ENCODE measurements at places on chromosomes 3 and 15.

DNA sequence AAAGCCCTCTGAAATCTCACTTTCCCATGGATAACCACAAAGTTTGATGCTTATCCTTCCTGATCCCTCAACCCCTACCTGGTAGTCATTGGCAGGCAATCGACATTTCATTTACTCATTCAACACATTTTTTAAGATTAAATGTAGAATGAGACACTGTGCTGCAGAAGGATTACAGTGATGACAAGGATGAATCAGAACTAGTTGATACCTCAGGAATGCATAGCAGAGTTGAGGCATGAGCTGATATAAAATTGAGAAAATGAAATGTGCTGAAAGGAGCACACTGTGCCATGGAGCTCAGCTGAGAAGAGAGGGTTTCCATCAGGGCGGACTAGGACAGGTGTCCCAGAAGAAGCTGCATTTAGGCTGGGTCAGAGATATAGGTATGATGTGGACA is 48.9 kb upstream of the ACTL6A start:
- no peak for DNase-seq

- no peak for DNase-seq
These were observed 4.5 kb downstream of the THBS1 start for GRCh38 chr15:39585389-39585841.

DNA sequence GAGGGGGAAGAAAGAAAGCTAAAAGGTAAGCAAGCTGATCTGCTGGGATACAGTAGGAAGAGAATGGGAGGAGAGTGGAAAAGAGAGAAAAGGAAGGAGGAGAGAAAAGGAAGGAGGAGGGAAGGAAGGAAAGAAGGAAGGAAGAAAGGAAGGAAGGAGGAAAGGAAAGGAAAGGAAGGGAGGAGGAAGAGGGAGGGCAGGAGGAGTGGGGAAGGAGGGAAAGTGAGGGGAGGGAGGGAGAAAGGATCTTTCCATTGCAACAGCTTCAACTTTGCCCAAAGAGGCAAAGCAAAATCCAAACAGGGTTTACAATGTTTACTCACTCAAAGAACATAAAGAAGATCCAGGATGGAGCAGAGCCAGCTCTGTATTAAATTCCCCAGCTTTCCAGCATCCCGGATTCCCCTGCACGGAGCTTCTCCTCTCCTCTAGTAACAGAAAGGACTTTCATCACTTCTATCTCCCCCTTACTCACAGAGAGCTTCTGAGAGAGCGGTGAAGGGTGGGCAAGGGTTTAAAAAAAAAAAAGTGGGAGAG is 494.2 kb upstream of the PROK2 start:
- no peak for DNase-seq

GRCh38 chr15:90845201-90845949 is 23.0 kb upstream of the FURIN start:
- peak; percentile 49 for DNase-seq

- no peak for DNase-seq
These were observed 154.5 kb upstream of the TBL1XR1 start for GRCh38 chr3:177351757-177352158.

GRCh38 chr3:140468407-140468806 is 209.5 kb upstream of the TRIM42 start:
- DNase-seq: no peak

GRCh38 chr15:60582370-60583036 is 103.6 kb upstream of the ICE2 start:
- DNase-seq: no peak

GRCh38 chr3:119490153-119490552 is 8.2 kb upstream of the TIMMDC1 start:
- DNase-seq: no peak

DNA sequence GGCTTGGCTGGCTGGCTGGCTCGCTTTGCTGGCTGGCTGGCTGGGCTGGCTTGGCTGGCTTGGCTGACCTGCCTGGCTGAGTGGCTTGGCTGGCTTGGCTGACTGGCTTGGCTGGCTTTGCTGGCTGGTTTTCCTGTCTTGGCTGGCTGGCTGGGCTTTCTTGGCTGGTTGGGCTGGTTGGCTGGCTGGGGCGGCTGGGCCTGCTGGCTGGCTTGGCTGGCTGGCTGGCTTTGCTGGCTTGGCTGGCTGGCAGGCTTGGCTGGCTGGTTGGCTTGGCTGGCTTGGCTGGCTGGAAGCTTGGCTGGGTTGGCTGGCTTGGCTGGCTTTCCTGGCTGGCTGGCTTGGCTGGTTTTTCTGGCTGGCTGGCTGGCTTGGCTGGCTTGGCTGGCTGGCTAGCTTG is 435.6 kb downstream of the GOLGA6L6 start:
- no peak for DNase-seq

GRCh38 chr3:134369861-134370596 is 4.2 kb downstream of the AMOTL2 start:
- no peak for DNase-seq

GRCh38 chr3:145370870-145371269 is 790.1 kb downstream of the PLOD2 start:
- no peak for DNase-seq

- no peak for DNase-seq
These were observed 8.9 kb downstream of the UBAP1L start for GRCh38 chr15:65106011-65106590.
